ENCODE measurements at places on chromosomes 12 and 14. TPM values are rescaled to one million over a fixed set of nuclear protein-coding genes. Genes with fewer than 3 reads are reported as not detected.
A peak's percentile ranks its signal among the peaks of the same experiment; 100 is the strongest.

DNA sequence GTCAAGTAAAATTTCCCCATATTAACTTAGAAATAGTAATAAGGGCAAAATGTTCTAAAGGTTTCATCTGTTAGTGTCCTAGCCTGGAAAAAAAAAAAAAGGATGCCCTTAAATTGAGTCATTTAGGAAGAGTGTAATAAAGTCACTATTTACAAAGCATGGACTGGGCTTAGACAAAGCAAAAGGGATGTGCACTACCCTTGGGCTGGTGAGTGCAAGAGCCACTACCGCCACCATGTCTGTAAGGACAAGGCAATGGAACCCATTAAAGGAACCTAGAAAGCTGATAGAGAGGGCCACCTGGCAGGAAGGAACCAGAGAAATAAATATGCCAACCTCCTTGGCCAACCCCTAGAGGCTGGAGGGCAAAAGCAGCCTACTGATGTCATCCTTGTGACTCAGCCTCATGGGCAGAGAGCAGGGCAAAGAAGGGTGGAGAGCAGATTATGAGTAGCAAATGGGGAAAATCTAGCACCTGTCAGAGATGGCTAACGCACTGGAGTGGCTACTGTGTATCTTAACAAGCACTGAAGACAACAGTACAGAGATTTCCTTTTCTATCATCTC, 59.5 kb upstream of the FUT8 start:
- no peak for DNase-seq

- peak; percentile 16 for DNase-seq
Observed at GRCh38 chr12:119036878-119037825, 55.8 kb downstream of the SRRM4 start.

DNA sequence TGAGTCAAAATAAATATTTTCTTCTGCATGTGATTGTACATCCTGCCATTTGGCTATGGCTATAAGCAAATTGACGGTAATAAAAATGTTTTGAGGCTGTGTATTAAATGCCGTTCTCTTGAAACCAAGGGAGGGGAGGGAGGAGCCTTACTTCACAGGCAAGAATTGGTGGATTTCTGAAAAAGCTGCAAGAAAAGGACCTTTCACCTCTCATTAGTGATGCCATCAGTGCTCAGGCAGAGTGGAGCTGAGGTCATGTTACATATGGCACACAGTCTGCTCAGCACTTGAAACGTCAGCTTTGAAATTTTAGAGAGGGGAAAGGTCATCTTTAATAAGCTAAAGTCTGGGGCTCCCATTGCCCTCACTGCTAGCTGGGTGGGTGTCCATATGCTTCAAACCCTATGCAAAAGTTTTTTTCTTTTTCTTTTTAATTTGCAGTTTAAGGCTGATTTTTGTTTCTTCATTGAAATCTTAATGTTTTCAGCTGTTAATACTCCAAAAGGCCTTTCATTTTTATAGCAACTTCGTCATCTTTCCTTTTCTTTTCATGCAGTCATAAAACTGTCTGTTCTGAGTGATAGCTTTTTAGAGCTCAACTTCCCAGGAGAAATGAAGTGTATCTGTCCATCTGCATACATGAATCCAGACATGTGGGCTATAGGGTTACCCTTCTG, 9.8 kb upstream of the SIX1 start:
- DNase-seq, result no peak

GRCh38 chr14:25843481-25844470, 754.1 kb downstream of the NOVA1 start:
- no peak for DNase-seq

DNA sequence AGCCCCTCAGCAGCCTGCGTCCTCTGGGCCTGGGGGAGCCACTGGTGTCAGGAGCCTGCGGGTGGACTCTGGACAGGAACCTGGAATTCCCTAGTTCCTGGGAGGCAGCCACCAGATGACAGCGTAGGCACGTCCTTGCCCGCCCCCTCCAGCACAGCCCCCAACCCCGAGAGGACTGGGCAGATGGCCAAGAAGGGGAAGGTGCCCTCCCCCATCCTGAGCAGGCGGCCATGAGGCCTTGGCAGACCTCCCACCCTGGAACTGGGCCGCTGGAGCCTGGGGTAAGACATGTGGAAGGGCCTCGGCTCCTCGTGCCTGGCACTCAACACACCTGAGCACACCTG, 60.4 kb upstream of the FBRSL1 start:
- no peak for DNase-seq

GRCh38 chr14:56102941-56103340, 15.3 kb upstream of the PELI2 start:
- no peak for DNase-seq

Gene COX8C
- not detected for total RNA-seq

Gene ABCB9
- total RNA-seq, result 7.9 TPM

- DNase-seq, result peak; percentile 81
Observed at GRCh38 chr12:64733857-64734256, 25.3 kb downstream of the GNS start.

GRCh38 chr14:59028476-59029202, 159.8 kb upstream of the DAAM1 start:
- peak; percentile 50 for DNase-seq
